ENCODE measurements at places on chromosomes 11 and 22.

- no peak for DNase-seq
These were observed 419.9 kb downstream of the BUD13 start for GRCh38 chr11:116352881-116353280.

- no peak for DNase-seq
These were observed 57.1 kb downstream of the ST14 start for GRCh38 chr11:130216591-130217132.

GRCh38 chr11:78427615-78428265 is 10.1 kb upstream of the GAB2 start:
- no peak for DNase-seq

DNA sequence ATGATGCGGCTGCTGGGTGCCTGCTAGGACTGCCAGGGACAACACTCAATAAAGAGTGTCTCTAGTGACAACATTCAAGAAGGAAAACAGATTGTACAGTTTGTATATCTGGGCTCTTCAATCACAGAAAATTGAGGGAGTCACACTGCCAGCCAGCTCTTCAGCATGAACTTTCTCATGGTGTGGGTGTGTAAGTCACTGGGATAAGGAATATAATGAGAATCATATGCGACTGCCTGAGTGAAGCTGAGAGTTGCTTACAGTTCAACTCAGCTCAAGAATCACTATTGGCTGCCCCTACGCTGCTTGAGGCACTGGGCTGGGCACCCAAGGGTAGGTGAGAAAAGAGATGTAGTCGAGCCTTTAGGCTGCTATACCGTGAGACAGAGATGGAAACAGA is 328.1 kb upstream of the PITPNB start:
- no peak for DNase-seq

GRCh38 chr11:114039551-114039950 is 20.0 kb upstream of the ZBTB16 start:
- DNase-seq = no peak

- no peak for DNase-seq
These were observed 156.2 kb upstream of the PDGFD start for GRCh38 chr11:104320097-104320496.

DNA sequence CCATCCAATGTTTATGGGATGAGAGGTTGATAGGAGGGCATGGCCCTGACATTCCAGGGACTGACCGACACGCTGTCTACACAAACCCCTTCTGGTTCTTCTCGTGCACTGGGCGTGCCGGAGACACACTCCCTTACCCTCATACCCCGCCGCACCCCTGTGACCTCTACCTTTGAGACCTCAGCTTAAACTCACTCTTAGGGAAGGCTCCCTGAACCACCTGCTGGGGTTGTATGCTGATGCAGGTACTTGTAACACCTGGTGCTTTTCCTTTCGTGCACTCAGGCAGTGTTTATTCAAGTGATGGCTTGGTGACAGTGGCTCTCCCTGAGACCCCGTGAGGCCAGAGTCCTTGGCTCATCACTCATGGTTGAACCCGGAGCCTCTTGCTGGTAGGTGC is 12.0 kb downstream of the PPARA start:
- DNase-seq = no peak
